ENCODE measurements at places on chromosomes 12 and 14. TPM values are rescaled to one million over a fixed set of nuclear protein-coding genes. Genes with fewer than 3 reads are reported as not detected.

- DNase-seq: no peak
These were observed 23.3 kb downstream of the NPC2 start for GRCh38 chr14:74469548-74470518.

GRCh38 chr14:102066041-102066451 is 20.8 kb downstream of the HSP90AA1 start:
- no peak for DNase-seq

CCDC198 gene
- total RNA-seq: not detected

GRCh38 chr12:114776731-114777442 is 92.9 kb upstream of the TBX3 start:
- DNase-seq: no peak

DNA sequence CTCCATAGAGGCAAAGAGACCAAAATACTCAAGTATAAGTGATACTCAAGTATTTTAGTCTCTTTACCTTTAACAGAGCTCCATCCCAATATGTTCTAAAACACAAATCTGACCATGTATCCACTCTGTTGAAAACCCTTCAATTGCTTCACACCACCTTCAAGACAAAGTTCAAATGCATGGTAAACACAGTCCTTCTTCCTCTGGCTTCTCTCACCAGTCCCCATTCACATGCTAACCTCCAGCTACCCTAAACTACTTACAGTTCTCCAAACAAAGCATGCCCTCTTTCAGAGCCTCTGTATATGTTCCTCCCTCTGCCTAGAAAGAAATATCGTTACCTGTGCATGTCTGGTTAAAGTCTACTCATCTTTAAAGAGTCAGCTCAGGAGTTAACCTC is 100.2 kb downstream of the NUMB start:
- no peak for DNase-seq

- DNase-seq: no peak
These were observed 60.1 kb downstream of the KLHL28 start for GRCh38 chr14:44901696-44902095.

DNA sequence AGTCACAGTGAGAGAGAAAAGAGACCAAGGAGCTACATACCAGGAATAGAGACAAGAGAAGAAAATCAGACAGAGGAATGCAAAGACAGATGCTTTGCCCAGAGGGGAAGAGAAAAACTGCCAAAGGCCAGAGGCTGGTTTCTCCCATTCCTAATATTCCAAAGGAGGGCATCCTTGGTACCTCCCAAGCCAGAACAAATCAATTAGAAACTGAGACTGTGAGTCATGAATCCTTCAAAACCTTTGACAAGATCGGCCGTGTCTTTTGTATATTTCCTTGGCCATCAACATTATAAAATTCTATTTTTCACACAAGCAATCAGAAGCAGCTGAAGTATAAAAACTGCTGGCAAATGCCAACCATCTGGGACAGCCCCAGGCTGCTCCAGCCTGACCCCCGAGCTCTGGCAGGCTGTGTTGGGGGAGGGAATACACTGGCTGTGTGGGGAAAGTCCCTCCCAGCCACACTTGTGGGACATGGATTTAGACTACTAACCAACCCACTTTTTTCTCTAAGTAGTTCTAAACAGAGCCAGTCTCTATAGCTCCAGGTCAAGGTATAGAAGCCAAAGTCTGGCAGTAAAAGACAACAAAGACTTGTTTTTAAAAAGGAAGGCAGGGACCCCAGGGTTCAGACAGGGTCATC is 13.7 kb downstream of the POMT2 start:
- no peak for DNase-seq

USP44 gene
- total RNA-seq: 3.8 TPM

DNA sequence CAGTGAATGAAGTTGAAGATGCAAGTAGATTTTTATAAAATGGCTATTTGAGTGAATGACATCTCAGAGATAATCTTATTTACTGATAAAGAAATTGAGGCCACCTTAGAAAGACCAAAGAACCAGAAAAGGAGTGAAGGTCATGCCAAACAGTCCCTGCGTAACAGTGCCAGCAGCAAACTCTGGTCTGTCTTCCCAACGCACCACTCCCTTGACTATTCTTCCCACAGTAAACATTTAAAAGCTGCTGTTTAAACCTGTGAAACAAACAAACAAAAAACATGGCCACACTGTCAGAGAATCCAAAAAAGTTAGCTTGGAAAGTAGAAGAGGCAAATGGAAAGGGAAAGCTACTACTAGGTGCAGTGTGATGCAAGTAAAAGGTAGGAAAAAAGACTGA is 1.5 kb upstream of the PRPF39 start:
- DNase-seq: no peak

DNA sequence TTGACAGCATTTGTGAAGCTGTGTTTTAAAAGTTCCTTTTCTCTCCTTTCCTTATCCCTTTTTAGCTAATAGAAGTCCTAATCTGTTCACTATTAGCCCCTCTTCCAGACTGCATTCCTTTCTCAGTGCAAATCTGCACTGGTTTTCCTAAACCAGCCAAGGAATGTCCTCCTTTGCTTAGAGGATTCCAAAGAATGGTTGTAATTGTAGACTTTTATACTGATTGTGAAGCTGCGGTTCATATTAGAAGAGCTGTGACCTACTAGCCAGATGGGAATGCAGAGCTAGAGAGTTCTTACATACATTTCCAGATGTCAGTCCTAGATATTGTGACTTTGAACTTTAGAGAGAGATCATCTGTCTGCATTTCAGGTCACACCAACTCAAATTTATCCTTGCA is 79.8 kb downstream of the MYRFL start:
- no peak for DNase-seq

KICS2 gene
- 17.1 TPM for total RNA-seq

NR1H4 gene
- not detected for total RNA-seq

DNA sequence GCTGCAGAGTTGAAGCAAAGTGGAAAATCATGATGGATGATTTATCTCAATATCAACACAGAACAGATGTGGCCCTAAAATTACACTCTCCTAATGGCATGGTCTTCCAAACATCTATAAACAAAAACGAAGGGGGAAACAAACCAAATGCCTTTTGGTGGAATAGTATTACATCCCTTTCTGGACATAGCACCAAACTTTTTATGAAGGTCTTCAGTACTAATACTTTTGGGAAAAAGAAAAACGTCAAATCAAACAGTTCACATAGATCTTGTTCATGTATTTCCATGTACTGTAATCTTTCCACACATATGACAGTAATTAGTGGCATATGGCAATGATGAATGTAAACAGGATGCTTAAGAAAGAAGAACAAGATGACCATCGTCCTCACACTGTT is 22.9 kb upstream of the ANAPC7 start:
- no peak for DNase-seq

Measured in activated CD4-positive, alpha-beta T cell treated with anti-CD3 and anti-CD28 coated beads, Interleukin-2, amount 10 ng/mL, durations not matched to agents 24 days and 14 days (primary cell).